Stomach (tissue), 19 donors: ENCODE measurements at places on chromosomes 2 and 18.
A peak's percentile ranks its signal among the peaks of the same experiment; 100 is the strongest.

- DNase-seq, result no peak
These were observed 49.4 kb downstream of the CAVIN2 start for GRCh38 chr2:191797500-191797899.

DNA sequence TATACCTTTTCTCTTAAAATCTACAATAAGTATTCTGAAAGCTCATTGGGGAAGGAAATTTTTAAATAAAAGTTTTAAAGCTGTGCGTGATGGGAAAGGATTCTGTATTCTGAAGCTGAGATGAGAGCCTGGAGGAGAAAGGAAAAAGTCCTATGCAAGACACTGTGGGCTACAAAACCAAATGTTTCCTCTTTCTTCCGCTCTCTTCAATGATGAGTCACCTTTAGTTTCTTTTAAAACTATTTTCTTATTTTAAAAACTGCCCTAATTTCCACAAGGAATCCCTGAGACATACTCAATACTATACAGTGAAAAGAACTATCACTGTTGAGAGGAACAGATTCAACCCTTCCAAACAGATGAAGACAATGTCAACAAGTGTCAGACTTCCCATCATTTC, 87.4 kb downstream of the INO80D start:
- no peak for DNase-seq

DNA sequence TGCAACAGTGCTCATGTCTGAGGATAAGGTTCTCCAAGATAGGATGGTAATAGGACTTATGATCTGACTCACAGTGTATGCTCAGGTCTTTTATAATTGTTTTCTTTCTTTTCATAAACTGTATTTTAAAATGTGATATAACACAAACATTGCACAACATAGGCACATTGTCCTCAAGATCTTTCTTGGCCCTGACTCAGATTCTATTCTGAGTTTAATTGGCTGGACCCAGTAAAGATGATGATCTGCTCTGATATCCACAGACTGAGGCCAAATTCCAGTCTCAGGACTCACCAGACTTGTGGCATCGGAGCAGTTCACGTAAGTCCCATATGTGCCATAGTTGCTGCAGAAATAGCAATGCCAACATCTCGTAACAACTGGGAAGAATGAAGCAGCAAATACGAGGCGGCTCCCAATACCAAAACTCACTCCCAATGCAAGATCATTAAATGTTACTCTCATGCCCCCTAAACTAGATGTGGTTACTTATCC, 448.9 kb upstream of the SLC14A2 start:
- no peak for DNase-seq

DNA sequence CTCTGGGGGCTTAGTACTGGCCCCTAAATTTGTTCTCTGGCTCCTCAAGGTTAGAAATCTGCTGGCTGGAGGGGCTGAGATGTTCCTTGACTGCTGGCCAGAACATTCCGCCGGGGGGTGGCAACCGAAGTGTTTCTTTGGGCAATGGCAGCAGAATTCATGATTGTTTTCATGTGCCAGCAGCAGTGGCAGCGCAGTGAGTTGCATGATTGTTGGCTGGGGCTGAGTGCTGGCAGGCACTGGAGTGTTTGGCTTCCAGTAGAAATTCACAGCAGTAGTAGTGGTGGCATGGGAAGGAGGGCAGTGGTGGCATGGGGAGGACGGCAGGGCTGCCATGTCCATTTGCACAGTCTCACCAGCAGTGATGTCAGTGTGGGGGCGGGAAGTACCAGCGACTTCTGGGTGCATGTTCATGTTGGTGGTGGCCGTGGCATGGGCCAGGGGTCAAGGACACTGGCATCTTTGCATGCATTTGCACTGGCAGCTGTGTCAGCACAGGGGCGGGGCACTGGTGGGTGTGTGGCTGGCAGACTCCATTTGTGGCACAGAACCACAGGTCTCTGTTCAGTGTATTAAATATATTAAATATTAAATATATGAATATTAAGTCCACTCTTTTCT, 130.6 kb upstream of the CDH7 start:
- DNase-seq, result no peak

- no peak for DNase-seq
These were observed 60.4 kb upstream of the SLC1A4 start for GRCh38 chr2:64928813-64929212.

DNA sequence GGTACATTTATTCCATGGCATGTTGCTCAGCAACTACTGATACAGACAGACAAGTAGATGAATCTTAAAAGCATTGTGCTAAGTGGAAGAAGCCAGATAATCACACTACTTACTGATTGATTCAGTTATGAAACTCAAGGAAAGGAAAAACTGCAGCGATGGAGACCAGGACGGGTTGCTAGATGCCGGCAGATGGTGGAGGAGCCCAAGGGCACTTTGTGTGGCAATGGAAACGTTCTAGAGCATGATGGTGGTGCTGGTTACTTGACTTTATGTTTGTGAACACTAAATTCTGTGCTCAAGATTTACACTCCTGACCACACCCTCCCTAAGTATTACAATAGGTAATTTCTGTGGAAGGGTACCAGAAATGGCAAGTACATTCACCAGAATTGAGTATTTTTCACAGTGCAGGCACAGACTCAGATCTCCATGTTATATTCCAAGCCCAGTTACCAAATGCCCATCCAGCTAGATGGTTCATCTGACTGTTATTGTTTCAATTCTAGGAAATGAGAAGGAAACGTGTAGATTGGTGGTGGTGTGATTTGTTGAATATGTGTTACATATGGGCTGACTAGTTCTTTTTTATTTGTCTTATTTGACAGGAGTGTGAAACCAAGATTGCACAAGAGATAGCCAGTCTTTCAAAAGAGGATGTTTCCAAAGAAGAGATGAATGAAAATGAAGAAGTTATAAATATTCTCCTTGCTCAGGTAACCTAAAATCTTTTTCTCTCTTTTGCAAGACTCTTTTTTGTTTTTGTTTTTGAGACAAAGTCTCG, 55.1 kb downstream of the RALBP1 start:
- no peak for DNase-seq

DNA sequence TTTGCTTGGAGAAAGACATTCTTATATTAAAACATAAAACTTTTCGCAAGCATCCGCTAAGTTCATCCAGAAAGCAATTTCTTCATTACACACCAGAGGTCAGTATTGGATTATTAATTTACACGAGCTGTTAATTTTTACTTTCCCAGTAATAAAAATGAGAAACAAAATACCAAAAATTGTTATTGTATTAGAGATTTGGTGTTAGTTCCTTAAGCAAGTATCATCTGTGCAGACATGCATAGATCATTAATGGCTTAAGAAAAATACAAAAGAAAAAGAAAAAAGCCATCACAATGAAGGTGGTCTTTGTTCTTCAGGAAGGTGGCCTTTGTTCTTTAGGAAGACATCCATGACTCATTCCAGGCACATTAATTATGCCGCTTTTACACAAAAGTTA, 53.6 kb upstream of the HNMT start:
- peak; percentile 40 for DNase-seq

- DNase-seq, result peak; percentile 67
These were observed 88.7 kb downstream of the NRP2 start for GRCh38 chr2:205771031-205771430.

- no peak for DNase-seq
These were observed 49.9 kb upstream of the CALCRL start for GRCh38 chr2:187497858-187498463.

GRCh38 chr18:29147944-29148343, 971.0 kb upstream of the CDH2 start:
- DNase-seq, result peak; percentile 35

GRCh38 chr2:133986081-133986837, 267.6 kb upstream of the MGAT5 start:
- no peak for DNase-seq

DNA sequence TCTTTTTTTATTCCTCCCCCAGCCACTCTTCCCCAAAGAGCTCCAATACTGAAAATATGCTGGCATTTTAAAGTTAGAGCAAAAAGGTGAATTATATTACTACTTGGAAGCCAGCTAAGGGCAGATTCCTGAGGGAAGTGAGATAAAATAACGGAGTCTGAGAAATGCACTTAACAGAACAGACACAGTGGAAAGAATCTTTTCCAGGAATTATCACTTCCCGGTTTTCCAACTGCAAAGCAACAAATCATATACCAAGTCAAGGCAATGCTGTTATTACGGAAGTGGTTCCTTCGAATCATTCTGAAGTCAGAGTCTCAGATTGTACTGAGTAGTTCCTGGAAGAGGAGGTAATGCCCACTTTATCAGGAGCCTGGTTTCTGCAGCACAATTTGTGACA, 435.0 kb upstream of the SPRED2 start:
- DNase-seq, result no peak

DNA sequence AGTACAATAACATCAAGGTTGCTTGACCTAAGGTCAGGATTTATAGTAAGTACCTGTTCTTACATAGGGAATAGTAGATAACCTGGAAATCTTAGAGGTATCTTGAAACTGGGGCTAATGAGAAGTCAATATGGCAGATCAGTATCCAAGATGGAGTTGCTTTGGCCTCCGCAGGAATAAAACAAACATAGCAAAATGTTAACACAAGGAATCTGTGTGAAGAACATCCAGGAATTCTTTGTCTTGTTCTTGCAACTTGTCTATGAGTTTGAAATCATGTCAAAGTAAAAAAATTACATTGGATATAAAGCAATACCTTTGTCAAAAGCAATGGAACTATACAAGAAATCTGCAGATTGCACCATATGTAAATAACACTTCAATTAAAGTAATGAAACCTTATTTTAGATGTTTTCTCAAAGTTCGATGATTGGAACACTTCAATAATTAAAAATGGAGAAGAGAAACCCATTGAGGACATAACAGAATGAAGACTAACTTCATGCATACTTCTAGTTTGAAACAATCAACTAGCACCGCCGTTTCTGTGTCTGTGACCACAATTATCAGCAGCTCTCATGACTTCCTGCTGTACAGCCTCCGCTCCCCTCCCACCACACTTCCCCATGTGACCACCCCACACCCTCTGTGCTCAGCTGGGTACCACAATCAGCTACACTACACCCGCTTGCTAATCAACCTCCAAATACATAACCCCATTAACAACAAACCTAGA, 27.6 kb downstream of the C2orf76 start:
- DNase-seq, result peak; percentile 62

GRCh38 chr18:49070552-49070951, 119.8 kb upstream of the SMAD7 start:
- DNase-seq, result no peak
